Epithelial cell of proximal tubule (primary cell): ENCODE measurements at places on chromosomes 12 and 14. TPM values are rescaled to one million over a fixed set of nuclear protein-coding genes. Genes with fewer than 3 reads are reported as not detected.
A peak's percentile ranks its signal among the peaks of the same experiment; 100 is the strongest.

The GPR135 gene
- total RNA-seq = 0.87 and 1.3 TPM in 2 replicates

The CHPT1 gene
- total RNA-seq = 17.6 and 40.1 TPM in 2 replicates

DNA sequence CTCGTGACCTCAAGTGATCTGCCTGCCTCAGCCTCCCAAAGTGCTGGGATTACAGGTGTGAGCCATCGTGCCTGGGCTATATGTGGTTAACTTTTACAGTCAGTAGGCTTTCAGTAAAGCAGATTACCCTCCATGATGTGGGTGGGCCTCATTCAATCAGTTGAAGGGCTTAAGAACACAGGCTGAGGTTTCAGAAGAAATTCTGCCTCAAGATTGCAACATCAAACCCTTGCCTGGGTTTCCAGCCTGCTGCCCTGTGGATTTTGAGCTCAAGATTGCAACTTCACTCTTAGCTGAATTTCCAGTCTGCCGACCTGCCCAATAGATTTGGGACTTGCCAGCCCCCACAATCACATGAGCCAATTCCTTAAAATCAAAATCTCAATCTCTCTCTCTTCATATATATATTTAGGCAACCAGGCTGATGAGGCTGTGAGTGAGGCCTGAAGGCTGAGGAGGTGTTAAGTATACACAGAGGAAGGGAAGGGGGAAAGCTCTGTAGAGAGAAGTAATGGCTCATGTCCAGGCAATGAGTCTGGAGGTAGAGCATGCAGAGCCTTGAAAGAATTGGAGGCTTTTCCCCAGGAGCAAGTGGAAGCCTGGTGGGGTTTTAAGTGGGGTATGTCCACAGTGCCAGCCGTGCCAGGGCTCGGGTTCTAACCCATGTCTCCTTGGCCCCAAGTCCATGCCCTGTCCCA is 33.3 kb upstream of the ACTN1 start:
- DNase-seq = no peak

- DNase-seq = peak; percentile 18
Measured at GRCh38 chr12:69331519-69331908, 16.7 kb upstream of the LYZ start.

DNA sequence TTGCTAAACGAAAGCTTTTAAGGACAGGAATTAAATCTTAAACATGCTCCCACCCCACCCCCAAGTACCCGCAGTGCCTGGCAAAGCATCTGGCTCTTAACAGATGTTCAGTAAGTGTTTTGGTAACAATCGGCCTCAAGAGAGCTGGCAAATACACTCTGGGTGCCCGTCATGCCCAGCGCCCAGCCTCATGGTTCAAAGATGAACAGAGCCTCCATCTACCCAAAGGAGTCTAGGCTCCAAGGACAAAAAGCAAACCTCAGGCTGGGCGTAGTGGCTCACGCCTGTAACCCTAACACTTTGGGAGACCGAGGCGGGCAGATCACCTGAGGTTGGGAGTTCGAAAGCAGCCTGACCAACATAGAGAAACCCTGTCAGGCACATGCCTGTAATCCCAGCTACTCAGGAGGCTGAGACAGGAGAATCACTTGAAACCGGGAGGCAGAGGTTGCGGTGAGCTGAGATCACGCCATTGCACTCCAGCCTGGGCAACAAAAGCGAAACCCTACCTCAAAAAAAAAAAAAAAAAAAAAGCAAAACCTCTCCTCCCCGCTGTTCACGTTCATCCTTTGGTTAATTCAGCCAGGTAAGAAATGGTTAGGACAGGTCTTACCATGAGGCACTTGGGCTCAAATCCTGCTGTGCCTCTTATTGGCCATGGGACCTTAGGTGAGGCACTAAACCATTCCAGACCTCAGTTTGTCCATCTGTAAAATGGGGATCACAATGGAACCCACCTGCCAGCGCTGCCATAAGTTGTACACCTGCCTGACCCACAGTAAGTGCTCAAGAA is 151.3 kb downstream of the BCL11B start:
- no peak for DNase-seq

DNA sequence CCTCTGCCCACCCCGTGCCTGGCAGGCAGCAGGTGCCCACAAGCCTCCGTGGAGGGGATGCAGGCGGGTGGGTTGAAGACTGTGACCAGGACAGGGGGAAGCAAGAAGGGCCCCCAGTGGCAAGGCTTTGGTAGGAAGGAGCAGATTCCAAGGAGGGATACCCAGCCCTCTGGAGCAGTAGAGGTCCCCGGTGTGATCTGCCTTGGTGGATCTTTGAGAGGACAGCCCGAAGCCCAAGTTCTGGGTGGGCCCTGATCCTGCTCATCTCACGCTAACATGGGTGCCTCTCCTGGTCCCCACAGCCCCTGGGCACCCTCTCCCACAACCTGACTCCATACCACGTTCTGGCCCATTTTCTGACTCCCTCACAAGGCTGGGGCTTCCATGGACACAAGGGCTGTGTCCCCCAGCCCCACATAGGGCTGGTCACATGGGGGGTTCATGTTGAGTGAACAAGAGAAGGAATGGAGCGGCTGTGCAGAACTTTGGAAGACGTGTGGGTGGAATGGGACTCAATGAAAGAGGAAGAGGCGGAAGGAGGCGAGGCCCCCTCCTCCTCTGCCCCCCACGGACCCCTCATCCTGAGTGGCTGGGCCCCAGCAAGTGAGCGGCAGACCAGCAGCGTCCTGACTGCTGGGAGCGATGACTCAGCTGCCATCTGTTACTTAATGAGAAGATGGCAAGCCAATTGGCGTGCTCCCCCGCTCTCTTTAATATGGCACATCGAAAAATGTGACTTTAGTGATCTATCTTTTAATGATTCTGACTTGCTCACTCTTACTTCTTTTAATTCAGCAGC is 77.0 kb upstream of the BCL11B start:
- DNase-seq = no peak
